ENCODE measurements at places on chromosomes 13 and 19.

- peak; percentile 4 for DNase-seq
Measured at GRCh38 chr19:1767464-1767933, 14.2 kb downstream of the ONECUT3 start.

GRCh38 chr13:49821216-49822009 lies 28.9 kb upstream of the KPNA3 start:
- no peak for DNase-seq

- DNase-seq: no peak
Measured at GRCh38 chr13:112651750-112652511, 37.9 kb upstream of the ATP11A start.

- DNase-seq: peak; percentile 6
Measured at GRCh38 chr13:113607056-113607888, 22.7 kb downstream of the TFDP1 start.

- DNase-seq: no peak
Measured at GRCh38 chr13:27043013-27043412, 128.6 kb downstream of the USP12 start.

- DNase-seq: no peak
Measured at GRCh38 chr13:100214886-100215285, 126.0 kb downstream of the PCCA start.

DNA sequence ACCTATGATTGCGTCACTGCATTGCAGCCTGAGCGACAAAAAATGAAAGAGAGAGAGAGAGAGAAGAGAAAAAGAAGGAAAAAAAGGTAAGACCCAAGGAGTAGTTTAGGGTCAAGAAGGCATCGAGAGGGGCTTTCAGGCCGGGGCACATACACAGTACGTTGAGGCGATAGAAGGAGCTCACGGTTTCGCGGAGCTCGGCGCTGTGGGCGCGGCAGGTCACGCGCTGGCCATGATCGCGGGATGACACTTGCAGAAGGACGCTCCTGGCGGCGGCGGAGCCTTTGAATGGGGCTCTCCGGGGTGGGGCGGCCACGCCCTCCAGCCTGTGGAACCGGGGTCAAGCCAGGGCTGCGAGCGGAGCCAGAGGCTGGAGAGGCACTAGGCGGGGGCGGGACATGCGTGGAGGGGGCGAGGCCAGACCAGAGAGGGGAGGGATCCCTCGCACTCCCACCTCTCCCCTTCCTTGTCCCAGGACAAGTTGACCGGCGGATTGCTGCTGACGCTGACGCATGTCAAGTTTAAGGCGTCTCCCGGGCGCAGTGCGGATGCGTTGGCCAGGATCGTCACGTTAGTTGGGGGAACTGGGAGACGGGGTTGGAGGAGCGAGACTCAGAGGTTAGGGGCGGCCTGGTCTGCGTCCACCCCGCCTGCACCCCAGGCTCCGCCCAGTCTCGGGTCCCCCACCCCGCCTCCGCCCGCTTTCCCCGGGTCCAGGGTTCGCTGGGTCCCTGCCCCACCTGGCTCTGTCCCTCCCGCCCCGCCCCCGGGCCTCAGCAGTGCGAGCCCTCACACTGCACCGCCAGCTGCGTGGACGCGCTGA lies 6.9 kb downstream of the NPHS1 start:
- DNase-seq: no peak

GRCh38 chr13:110230661-110231347 lies 76.2 kb downstream of the COL4A1 start:
- no peak for DNase-seq

DNA sequence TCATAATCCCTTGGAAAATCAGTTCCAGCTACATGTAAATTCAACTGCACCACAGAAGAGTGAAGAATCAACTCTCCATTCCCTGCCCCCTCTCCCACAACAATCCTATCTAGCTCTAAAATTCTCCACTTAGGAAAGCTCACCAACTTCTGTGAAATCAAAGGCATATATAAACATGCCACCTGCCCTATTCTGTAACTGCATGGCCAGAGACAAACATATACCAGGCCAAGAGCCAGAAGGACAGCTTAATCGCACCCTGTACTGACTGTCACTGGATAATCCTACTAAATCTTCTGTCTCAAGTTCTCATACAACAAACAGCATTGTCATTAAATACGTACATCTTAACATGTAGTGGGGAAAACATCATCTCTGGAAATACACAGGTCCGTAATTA lies 58.2 kb upstream of the EEF1AKMT1 start:
- no peak for DNase-seq

DNA sequence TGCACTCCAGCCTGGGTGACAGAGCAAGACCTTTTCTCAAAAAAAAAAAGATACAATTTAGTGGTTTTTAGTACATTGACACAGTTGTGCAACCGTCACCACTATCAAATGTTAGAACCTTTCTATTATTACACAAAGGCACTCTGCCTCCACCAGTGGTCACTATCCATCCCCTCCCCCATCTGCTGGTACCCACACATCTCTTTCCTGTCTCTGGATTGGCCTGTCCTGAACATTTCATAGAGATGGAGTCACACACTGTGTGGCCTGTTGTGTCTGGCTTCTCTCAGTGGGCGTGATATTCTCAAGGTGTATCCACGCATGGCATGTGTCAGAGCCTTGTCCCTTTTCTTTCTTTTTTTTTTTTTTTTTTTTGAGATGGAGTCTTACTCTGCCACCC lies 11.2 kb downstream of the KDM4B start:
- no peak for DNase-seq

DNA sequence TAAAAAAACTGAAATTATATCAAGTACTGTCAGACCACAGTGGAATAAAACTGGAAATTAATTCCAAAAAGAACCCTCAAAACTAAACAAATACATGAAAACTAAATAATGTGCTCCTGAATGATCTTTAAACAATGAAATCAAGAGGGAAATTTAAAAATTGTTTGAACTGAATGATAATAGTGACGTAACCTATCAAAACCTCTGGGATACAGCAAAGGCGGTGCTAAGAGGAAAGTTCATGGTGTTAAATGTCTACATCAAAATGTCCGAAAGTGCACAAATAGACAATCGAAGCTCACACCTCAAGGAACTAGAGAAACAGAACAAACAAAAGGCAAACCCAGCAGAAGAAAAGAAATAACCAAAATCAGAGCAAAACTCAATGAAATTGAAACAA lies 70.8 kb upstream of the TUBA3C start:
- no peak for DNase-seq

GRCh38 chr13:112825875-112826274 lies 136.0 kb downstream of the ATP11A start:
- DNase-seq: no peak

Data from stimulated activated CD8-positive, alpha-beta memory T cell treated with anti-CD3 and anti-CD28 coated beads, Interleukin-7, amount 100 ng/mL, for 4 hours (primary cell).